Activated gamma-delta T cell treated with Interleukin-2 at 50 U/mL for 16 hours (primary cell): ENCODE measurements at places on chromosomes 7 and 10.
A peak's percentile ranks its signal among the peaks of the same experiment; 100 is the strongest.

GRCh38 chr10:7306147-7306546 lies 104.7 kb downstream of the SFMBT2 start:
- no peak for DNase-seq

DNA sequence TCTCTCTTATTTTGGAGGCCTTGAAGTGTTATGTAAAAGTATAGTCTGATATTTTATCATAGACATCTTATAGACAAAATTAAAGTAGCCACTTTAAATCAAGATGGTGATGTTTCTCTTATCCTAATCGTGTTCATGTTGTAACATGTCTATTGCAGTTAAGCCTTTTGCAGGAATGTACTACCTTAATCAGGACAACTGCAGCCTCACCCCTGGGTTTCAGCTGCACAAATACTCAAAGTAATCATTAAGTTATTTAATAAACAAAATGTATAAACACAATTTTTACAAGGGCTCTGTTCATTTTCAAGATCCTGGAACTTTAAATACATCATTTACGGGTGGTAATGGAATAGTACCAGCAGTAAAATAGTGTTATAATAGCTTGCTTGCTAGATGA lies 14.4 kb upstream of the KIF5B start:
- no peak for DNase-seq

DNA sequence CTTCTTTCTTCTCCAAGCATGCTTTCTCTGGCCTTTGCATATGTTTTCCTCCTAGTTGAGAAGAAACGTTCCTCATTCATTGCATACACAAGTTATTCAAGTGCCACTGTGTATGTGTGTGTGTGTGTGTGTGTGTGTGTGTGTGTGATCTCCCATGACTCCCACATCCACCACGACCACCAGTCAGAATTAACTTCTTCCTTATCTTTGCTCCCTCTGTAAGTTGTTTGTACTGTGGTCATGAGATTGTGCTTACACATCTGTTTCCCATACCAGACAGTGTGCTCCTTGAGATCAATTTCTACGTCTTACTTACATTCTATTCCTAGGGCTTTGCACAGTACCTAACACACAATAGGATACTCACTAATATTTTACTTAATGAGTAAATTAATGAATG lies 22.4 kb upstream of the FAM13C start:
- DNase-seq: no peak

GRCh38 chr7:149310113-149310836 lies 48.3 kb downstream of the ZNF783 start:
- no peak for DNase-seq

DNA sequence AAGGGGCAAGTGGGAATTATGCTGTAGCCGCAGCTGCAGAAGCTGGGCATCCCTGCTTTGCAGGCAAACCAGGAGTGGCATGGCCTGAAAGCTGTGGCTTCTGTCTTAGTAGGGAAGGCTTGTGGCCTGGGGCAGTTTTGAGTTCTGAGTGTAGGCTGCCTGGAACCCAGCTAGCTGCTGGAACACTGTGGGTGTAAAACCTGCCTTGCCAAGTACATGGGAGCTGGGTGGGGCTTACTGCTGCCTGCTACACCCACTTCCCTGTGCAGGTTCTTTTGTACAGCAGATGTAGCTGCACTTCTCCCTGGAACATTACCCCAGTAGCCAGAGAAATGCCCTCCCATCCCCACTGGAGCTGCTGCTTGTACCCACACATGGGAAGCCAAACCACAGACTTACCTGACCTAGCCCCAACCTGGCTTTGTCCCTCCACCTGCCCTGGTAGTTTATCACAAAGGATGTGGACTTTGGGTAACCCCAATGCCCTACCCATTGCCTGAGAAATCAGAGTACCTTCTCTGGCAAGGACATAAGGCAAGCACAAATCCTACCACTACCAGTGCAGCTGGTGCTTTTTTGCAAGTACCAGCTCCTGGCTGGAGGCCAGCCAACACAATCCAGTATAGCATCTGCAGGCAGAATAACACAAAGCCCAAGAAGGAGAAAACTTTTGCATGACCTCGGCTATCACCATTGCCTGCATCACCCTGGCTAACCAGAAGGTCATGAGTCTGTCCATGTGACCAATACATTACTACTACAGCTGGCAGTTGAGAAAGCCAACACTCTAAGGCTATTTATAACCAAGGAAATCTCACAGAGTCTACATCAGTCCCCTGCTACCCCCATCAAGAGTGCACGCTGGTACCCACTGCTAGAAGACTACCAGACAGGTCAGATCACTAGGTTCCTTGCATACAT lies 26.5 kb upstream of the PPP1R3A start:
- no peak for DNase-seq

- DNase-seq: no peak
Measured at GRCh38 chr7:2289111-2289586, 25.1 kb downstream of the SNX8 start.

DNA sequence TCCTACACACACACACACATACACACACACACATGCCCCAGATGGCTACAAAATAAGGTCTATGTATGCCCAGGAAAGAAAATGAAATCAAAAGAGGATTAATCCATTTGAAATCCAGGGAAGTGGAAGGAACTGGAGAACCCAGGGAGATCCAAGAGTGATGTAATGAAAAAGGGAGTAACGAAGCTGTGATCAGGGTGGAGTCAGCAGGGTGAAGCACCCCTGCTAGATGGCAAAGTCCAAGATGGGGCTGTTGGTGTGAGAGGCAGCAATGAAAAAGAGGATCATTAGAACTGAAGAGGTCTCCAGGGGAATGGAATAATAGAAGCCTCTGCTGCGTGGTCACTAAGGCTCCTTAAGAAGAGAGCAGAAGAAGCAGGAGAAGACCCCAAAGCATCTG lies 43.6 kb upstream of the IL6 start:
- no peak for DNase-seq

- peak; percentile 69 for DNase-seq
Measured at GRCh38 chr10:101840741-101841453, 2.7 kb downstream of the KCNIP2 start.

- DNase-seq: peak; percentile 44
Measured at GRCh38 chr7:28180364-28181147, at the start of gene JAZF1. JAZF1 (minus strand) TSS chr7:28180795.

DNA sequence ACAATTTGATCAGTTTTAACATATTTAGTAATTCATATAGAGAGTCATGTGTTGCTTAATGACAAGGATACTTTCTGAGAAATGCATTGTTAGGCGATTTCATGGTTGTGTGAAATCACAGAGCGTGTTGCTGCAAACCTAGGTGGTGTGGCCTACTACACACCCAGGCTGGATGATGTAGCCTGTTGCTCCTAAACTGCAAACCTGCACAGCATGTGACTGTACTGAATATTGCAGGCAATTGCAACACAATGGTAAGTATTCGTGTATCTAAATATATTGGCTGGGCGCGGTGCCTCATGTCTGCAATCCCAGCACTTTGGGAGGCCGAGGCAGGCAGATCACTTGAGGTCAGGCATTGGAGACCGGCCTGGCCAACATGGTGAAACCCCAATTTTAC lies 73.7 kb upstream of the BAIAP2L1 start:
- DNase-seq: no peak

- no peak for DNase-seq
Measured at GRCh38 chr10:4333459-4333894, 492.5 kb upstream of the AKR1E2 start.

- DNase-seq: no peak
Measured at GRCh38 chr7:150688630-150689029, 3.1 kb downstream of the GIMAP2 start.
